ENCODE measurements at places on chromosomes 4 and X.

DNA sequence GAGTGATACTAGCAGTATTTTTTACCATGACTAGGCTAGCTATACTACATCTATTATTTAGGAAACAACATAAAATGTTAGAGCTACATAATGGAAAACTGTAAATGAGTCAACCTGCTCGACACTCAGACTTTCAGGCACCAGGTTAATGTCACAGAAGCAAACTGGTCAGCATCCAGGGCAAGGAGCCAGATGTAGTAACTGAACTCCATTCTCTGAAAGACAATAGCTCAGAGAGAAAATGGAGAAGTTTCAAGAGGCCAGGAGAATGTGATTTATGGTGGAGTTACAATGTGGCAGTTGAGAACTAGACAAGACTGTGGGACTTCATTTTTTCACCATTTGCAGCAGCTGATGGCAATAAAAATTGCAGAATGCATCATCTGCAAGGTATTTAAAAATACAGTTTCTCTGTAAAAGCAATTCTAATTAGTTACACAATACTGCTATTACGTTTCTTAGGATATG, 342.7 kb upstream of the PABPC4L start:
- DNase-seq: peak; percentile 90

DNA sequence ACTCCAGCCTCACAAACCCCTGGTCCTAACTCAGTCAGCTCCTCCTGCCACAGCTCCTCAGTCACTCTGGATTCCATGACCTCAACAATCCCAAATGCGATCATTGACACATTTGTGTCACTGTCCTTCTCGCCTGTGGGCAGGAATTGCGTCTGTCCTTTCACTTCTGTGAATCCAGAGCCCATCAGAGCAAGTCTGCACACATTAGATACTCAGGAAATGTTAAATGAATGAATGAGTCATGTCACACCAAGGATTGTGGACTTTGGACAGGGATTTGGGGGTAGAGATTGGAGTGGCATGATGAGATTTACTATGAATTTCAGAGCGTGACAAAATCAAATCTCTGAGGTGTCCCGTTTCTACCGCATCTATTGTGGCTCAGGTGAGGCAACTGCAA, 11.8 kb upstream of the CLDN24 start:
- DNase-seq: no peak

DNA sequence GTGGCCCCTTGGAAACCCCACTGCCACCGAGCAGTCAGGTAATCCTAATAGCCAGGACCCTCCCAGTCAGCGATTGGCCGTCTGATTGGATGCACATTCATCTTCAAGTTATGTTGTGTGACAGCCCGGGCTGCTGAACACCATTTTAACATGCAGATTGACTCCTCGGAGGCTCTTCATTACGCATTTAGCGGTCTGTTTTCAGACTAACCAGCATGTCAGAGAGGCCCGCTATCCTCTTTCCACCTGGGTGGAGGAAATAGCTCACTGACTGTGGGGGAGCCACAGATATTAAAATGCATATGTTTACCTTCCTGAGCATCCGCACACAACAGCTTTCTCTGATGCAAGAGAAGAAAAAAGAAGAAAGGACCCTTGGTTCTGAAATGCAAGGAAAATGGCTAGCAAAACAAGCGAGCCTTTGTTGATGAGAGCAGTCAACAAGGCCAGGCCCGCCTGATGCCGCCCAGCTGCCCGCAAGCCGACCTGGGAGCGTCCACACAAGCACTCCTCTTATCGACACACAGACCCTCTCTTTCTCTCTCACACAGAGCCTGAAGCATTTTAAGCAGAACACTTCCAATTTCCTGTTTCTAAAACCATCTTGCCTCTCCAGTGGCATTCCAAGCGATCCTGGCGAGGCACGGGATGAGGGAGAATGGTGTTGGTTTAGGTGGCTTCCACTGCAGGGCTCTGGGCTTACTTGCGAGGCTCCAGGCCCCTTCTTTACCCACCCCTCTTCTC, 118.3 kb downstream of the MGST2 start:
- no peak for DNase-seq

DNA sequence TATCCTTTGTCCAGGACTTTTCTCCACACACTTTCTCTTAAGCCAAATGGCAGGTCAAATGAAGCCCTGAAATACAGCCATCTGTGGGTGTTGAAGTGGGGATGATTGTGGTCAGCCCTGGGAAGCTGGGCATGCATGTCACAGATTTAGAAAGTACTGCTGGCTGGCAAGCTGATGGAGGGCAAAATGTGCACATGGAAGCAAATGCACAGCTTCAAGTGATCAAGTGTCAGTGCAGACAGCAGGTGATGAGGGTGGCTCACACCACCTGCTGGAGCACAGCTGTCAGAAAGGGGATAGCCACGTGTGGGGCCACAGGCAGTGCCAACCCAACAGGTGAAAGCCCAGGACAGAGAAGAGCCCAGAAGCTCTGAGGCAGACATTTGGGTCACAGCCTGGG, 40.3 kb upstream of the ATXN3L start:
- DNase-seq: no peak

DNA sequence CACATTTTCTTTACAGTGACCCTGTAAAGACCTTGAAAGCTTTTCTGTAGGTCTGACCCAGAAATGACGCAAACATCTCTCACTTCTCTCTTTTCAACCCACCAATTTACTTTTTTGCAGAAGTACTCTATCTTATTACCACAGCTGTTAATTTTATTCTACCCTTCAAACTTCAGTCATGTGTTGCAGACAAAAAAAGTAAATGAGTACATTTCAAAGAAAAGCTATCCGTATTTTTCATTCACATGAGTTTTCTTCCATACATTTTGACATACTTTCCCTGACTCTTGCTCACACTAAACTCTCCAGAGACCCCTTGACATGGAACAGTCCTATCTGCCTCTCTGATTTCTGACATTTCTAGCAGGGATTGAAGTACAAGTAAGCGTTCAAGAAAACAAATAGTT, 51.7 kb downstream of the SLC7A11 start:
- no peak for DNase-seq

DNA sequence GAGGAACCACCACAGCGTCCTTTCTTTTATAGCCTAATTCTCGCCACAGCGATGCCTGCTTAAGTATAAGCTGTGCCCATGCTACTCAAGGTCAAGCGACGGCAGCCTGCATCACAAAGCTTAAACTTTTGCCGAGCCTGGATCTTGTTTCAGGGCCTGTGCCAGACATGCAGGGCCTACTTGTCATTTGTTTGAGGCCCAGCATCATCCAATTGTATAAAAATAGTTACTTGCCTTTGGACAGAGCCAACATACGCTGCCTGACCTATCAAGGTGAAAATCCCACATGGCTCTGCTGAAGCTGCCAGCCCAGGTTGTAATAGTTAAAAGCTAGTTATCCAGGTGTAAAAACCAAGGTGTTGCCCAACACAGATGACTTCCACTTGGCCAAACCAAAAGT, 107.1 kb downstream of the TMEM131L start:
- DNase-seq: no peak

DNA sequence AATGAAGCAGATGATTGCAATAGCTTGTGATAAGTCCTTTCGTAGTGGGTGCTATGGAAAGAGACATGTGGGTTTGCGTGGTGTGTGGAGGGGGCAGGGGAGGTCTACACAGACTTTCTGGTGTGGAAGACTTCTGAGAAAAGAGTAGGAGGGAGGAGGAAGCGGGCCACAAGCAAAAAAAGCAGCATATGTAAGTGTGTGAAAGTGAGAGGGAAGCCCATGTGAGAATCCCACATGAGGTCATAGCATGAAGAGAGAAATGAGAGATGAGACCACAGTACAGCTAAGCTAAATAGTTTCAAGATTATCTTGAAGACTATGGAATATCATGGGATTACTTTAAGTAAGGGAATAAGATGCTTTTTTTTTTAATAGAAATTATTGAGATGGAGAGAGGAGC, 2039.9 kb upstream of the TENM3 start:
- no peak for DNase-seq

DNA sequence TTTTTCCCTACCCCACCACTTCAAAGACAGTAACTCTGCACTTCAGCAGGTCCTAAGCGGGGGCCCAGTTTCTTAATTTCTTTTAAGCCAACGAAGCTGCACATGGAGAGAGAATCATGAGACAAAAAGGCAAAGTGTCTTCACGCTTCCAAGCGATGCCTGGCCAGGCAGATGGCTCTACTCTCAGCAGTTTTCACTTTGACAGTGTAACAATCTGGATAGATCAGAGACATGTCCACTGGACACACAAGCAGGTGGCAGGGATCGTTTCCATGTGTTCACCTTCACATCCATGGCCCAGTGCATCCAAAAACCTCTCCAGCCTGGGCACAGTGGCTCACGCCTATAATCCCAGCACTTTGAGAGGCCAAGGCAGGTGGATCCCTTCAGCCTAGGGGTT, 27.8 kb downstream of the PPP2R2C start:
- DNase-seq: no peak

DNA sequence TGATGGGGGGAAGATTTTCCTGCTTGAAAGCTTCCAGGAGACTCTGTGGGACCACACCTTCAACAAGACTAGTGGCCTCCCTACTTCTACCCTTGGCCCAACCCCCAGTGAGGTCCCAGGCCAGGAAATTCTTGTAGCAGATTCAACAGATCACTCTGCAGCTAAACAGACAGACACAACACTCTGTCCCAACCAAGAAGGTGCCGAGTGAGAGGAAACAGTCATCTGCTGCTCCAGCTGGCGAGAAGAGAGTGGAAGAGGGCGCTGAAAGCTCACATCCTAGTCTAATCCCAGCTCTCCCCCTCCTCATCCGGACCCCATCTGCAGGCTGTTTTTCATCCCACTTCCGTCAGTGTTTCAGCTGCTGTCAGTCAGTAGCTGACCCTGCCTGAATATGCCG, 63.4 kb downstream of the CHRDL1 start:
- peak; percentile 11 for DNase-seq

DNA sequence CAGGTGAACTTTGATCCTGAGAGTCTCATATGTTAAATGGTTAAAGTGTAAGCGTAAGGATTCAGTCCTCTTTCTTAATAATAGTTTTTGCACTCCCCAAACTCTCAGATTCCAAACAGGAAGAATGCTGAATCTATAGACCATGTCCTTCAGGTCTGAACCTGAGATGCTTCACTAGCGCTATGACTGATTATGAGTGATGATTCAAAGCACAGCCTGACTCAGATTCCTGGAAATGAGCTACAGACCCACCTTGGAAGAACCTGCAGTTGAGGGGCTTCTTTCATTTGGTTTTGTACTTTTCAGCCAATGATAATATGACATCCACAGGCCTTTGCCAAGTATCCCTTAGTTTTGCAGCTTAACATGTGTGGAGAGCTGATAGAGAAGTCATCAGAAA, 1.4 kb downstream of the EDNRA start:
- peak; percentile 23 for DNase-seq

- DNase-seq: no peak
Measured at GRCh38 chr4:79253924-79254323, 71.9 kb downstream of the NAA11 start.

GRCh38 chr4:187558391-187558790, 437.2 kb upstream of the ZFP42 start:
- peak; percentile 9 for DNase-seq

DNA sequence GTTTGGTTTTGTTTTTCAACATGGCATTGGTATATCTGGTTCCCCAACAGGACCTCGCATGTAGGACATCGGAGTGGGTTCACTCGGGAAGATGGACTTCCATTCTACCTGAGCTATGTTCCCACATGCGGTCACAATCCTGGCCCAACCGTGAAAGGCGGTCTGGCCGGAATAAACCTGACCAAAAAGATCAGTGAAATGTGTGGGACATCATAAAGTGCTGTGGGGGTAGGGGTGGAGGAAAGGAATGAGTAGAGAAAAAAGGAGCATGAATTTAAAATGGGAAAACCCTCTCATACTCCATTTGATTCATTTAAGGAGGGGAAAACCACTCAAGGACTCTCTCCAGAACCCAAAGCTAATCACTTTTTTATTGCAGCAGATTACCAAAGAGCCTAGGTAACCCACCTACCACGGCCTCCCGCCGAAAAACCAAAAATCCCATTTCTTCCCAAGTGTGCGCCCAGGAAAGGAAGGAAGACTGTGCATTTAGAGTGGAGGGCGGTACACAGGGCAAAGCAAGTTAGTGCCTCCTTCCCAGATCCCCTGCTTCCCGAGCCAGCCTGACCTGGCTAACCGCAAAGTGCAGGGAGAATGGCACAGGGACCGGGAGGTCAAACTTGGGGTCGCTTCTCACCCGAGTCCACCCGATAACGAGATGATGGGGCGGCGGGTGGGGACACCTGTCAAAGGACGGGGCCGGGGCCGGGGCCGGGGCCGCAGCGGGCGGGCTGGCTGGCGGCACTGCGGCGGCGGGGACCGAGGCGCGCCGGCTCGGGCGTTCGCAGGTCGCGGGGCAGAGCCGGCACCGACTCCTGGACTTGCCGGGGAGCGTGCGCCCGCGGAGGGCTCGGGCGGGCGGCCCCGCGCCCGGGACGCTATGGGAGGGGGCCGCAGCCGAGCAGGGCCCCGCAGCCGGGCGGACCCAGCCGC, 669 bp downstream of the TMEM150C start:
- no peak for DNase-seq

GRCh38 chr4:187550256-187550950, 445.2 kb upstream of the ZFP42 start:
- peak; percentile 45 for DNase-seq

GRCh38 chr4:29336861-29337260, 1383.3 kb upstream of the PCDH7 start:
- DNase-seq: peak; percentile 68

DNA sequence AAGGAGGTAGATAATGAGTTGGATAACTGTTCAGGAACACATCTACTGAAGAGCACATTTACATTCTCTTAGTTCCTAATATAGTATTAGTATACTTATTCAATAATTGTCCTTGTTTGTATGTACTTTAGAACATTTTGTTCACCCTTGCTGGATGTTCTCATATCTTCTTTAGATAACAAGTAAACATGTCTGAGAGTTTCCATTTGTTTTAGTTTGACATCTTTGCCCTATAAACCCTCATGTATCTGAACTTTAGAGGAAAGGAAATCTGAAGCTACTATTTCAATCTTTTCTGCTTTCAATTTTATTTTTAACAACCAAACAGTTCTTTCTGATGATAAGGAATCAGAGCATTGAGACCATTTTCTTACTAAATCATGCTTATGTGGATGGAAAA, 518.6 kb downstream of the RPA4 start:
- DNase-seq: no peak

GRCh38 chrX:136866337-136867095, 14.0 kb downstream of the RBMX start:
- DNase-seq: no peak

DNA sequence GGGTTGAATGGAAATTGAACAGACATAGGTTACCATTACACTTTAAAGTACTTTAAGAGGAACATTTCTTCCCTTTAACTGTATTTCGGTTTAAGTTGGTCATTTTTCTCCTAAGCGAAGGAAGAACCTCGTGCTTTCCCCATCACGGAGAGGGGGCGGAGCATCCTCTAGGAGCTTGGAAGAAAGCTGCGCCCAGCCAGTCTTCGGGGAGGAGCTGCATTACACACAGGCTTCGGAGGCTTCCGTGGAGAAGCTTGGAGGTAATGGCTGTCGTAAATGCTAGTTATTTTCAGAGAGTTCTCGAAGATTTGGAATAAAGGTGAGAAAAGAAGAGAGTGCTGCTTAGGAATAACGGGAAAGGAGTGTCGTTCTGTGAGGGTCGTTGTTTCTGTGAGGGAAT, at the start of gene PWWP3B:
TSS of gene PWWP3B (plus strand) at position 199 of the 400 bp plus-strand sequence. CDS start 37,128 bp downstream, outside the sequence.
- DNase-seq: peak; percentile 34

All from fibroblast of upper back skin (primary cell).